ENCODE measurements at places on chromosomes 16 and 17. TPM values are rescaled to one million over a fixed set of nuclear protein-coding genes. Genes with fewer than 3 reads are reported as not detected.

EPX gene
- not detected for total RNA-seq

HOXB8 gene
- total RNA-seq, result not detected

NDUFAF8 gene
- total RNA-seq, result 53.7 TPM

HSF5 gene
- not detected for total RNA-seq

SLC38A7 gene
- total RNA-seq, result 36.1 TPM

ADAD2 gene
- not detected for total RNA-seq

DBNDD1 gene
- total RNA-seq, result 6.3 TPM

CIBAR2 gene
- total RNA-seq, result not detected

MSLN gene
- 4.6 TPM for total RNA-seq

GAS2L2 gene
- total RNA-seq, result 0.27 TPM

SLC47A1 gene
- total RNA-seq, result 4.6 TPM

TP53TG3C gene
- total RNA-seq, result 0.42 TPM

GP2 gene
- total RNA-seq, result not detected

CRISPLD2 gene
- 29.1 TPM for total RNA-seq

DNAH17 gene
- total RNA-seq, result not detected

HERPUD1 gene
- 129 TPM for total RNA-seq

CD300A gene
- 1.9 TPM for total RNA-seq

GRCh38 chr17:43608313-43608712 is 53.4 kb downstream of the MEOX1 start:
- DNase-seq, result no peak

GRCh38 chr16:5633845-5634440 is 536.3 kb upstream of the EEF2KMT start:
- no peak for DNase-seq

- DNase-seq, result no peak
These were observed 3.0 kb upstream of the RCVRN start for GRCh38 chr17:9907883-9908648.

DNA sequence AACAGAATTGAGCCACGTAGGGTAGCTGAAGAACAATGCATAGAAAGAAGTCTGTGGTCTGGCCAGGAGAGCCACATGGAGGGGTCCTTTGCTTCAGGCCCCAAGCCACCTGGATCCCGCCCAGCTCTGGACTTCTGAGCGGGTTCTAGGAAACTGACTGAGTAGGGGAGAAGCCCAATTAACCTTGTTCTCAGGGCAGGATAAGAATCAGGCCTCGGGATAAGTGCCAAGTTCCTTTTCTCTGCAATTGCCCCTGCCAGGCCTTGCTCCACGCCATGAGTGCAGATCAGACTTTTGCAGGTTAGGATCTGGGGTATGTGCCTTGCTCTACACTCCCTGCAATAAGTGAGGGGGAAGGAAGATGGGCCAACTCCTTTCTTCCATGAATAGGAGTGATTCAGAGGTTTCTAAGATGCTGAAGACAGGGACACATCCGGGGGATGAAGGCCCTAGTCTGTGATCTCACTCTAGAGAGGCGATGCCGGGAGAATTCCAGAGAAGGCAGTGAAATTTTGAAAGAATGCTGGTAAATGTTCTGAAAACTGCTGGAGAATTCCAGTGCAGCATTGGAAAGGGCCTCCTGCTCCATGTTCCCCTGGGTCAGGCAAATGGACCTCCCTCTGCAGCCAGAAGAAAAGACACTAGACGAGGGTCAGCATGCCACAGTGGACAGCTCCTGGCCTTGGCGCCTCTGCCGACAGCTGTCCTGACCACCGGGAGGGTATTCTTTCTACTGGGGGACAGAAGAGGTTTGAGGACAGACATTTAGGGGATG is 5.8 kb downstream of the NEUROD2 start:
- DNase-seq, result no peak

GRCh38 chr16:55273959-55274358 is 50.0 kb upstream of the IRX6 start:
- DNase-seq, result no peak

DNA sequence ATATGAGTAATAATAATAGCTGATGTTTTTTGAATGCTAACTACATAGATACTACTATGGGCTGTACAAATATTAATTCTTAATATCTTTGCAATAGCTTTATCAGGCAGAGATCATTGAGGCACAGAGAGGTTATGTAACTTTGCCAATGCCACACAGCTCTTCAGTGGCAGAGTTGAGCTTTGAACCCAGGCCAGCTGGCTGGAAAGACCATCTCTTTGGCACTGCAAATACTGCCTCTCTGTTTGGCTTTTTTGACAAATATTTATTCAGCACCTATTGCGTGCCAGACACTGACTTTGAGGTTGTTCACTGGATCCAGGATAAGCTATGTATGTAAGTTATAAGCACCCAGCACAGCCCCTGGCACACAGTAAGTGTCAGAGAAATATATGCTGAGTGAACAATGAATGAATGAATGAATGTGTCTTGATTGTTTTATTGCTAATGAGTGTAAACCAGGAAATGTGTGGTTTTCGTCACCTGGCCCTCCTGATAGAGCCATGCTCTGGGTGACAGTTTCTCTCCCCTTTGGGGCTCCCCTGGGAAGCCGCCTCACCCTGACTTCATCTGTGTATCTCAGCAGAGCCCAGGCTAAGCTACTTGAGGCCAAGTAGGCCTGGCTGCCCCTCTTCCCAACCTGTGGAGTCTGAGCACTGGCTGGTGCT is 2.5 kb downstream of the AQP8 start:
- DNase-seq, result no peak

- DNase-seq, result peak; percentile 56
These were observed at the start of gene DNASE1 for GRCh38 chr16:3654249-3654991. TSS of gene DNASE1 (plus strand) at chr16:3654691. CDS start at chr16:3655374, 683 bp downstream.

- DNase-seq, result peak; percentile 64
These were observed 44.0 kb downstream of the TUBD1 start for GRCh38 chr17:59848778-59849177.

- peak; percentile 96 for DNase-seq
These were observed at the start of gene XYLT2 for GRCh38 chr17:50345432-50346312. TSS of gene XYLT2 (plus strand) at chr17:50346126. CDS start at chr17:50346141, 15 bp downstream.

DNA sequence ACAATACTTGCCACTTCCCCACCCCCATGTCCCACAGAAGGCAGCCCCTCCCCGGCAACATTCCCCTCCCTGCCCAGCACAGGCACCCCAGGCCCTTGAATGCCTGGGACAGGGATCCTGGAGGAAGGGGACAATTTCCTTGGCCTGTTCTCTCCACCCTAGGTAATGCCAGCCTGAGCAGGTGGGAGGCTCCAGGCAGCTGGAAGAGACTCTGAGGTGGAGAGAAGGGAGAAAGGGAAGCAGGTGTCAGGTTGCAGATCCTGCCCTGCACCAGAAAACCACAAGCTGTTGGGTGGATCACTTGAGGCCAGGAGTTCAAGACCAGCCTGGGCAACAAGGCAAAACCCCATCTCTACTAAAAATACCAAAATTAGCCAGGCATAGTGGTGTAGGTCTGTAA is 8.9 kb downstream of the MPP2 start:
- no peak for DNase-seq

GRCh38 chr16:26830428-26831127 is 236.1 kb upstream of the C16orf82 start:
- no peak for DNase-seq

- DNase-seq, result no peak
These were observed 12.4 kb downstream of the TEX14 start for GRCh38 chr17:58679263-58680037.

DNA sequence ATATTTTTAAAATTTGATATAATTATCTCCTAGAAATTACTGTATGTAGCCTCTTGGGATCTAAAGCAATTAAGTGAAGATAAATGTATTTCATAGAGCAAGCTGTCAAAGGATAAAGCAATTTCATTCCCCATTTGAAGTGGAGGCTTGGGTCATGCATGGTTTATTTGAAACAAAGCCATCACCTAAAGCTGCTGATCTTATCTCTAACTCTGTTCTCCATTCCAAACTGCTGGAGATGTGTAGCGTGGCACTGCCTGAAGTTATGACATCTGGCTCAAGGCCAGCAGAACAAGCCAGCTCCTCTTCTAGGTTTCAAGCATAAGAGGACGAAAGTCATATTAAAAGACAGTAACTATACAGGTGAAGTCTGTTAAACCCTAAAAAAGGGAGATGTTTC is 83.9 kb downstream of the HIC1 start:
- peak; percentile 38 for DNase-seq

- no peak for DNase-seq
These were observed 40.1 kb upstream of the SLC38A10 start for GRCh38 chr17:81334987-81335772.

DNA sequence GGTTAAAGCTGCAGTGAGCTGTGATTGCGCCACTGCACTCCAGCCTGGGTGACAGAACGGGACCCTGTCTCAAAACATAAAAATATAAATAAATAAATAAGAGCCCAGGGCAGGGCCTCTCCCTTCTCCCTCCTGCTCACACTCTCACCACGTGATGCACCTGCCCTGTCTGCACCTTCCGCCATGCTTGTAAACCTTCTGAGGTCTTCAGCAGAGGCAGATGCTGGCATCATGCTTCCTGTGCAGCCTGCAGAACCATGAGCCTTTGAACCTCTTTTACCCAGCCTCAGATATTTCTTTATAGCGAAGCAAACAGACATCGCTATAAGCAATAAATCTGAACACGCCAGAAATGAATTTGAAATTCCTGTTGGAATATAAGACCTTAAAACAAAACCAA is 48.5 kb downstream of the HNF1B start:
- DNase-seq, result no peak

GRCh38 chr17:50192618-50193291 is 8.7 kb downstream of the COL1A1 start:
- DNase-seq, result no peak

GRCh38 chr17:34499576-34499975 is 79.8 kb upstream of the TMEM132E start:
- no peak for DNase-seq

DNA sequence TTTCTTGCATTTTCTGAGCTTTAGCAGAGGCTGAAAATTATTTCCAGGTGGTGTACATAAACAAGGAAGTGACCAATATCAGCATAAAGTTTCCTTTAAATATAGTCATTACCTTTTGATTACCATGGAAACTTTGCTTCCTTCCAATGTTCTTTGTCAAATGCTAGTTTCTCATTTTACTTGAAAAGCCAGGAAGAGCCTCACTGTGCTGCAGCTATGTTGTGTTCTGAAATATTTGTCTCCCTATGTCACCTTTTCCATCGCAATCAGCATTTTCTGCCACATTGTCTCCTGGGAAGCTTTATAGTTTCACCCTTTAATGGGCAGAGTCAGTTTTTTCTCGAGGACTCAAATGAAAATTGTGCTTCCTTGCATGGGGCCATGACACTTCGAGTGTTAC is 496.0 kb downstream of the CDH8 start:
- DNase-seq, result no peak

DNA sequence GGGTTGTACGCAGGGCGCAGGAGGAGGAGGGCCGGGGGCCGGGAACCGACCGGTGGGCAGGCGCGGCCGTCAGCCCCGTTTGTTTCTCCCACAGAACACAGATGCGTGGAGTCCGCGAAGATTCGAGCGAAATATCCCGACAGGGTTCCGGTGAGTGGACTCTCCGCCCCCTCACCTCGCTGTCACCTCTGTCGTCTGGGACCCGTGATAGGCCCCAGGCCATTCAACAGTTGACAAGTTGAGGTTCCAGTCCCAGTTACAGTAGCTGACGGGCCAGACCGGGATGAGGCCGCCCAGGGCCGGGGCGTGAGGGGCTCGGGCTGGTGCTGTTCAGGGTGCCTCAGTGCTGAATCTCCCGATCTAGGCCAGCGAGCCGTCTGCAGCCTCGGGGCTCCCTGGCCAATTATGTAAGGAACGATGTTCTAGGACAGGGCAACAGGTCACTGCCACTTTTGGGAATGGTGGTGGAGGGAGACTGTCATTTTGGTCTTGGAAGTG is 628 bp downstream of the GABARAPL2 start:
- DNase-seq, result peak; percentile 34

- DNase-seq, result no peak
These were observed 470.3 kb downstream of the TMEM114 start for GRCh38 chr16:8120001-8120400.

- DNase-seq, result peak; percentile 33
These were observed 6.3 kb downstream of the HSBP1 start for GRCh38 chr16:83813823-83814658.

DNA sequence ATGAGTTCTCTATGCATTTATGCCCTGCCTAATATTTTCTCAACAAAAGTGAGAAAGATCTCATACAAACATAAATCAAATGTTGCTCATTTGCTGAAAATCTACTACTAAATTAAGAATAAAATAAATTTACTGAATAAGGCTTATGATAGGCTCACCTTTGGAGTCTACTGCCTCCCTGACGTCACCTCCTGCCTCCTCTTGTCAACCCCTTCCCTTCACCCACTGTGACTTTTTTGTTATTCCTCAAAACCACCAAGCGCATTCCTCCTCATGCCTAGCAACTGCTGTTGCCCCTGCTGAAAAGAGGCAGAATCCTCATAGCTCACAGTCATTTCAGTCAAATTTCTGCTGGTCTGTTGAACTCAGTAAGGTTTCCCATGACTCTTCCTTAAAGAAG is 2422.2 kb downstream of the TP53TG3F start:
- DNase-seq, result no peak

GRCh38 chr16:14448879-14449278 is 181.2 kb downstream of the PARN start:
- no peak for DNase-seq

- no peak for DNase-seq
These were observed 434.5 kb downstream of the SHISA9 start for GRCh38 chr16:13335879-13336278.

DNA sequence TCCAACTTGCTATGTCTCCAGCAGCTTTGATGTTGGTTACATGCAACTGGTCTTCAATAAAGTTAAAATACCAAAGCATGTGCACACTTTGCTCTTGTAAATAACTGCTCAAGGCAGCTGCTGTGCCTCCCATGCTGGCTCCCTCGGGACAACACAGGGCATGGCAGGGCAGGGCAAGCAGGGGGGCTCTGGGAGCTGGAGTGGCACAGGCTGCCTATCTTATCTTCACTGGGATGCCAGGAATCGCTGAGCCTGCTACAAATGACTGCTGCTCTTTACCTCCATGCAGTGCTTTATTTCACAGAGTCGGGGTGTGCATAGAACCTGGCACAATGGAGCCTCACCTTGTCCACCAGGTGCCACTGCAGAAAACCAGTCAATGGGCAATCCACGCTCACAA is 21.8 kb downstream of the PEMT start:
- peak; percentile 79 for DNase-seq

DNA sequence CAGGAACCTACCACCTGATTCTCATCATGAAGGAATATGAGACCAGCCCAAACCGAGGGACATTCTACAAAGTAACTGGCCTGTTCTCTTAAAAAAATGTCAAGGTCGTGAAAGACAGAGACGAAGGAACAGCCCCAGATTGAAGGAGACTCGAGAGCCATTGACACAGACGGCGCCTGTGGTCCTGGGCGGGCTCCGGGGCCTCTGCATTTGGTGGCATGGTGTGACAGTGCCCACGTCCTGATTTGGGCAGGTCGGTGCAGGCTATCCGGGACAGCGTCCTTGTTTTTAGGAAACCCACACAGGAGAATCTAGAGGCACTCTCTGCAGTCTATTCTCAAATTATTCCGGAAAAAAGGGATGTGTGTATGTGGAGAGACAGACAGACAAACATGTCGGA is 64.1 kb downstream of the ADCY9 start:
- no peak for DNase-seq

GRCh38 chr17:3802461-3803307 is 1.7 kb upstream of the ITGAE start:
- DNase-seq, result no peak
